ENCODE measurements at places on chromosomes 7 and 10.

- DNase-seq, result no peak
Measured at GRCh38 chr7:17523813-17524739, 225.6 kb downstream of the AHR start.

GRCh38 chr10:123139521-123140163, 3.9 kb downstream of the HMX3 start:
- no peak for DNase-seq

DNA sequence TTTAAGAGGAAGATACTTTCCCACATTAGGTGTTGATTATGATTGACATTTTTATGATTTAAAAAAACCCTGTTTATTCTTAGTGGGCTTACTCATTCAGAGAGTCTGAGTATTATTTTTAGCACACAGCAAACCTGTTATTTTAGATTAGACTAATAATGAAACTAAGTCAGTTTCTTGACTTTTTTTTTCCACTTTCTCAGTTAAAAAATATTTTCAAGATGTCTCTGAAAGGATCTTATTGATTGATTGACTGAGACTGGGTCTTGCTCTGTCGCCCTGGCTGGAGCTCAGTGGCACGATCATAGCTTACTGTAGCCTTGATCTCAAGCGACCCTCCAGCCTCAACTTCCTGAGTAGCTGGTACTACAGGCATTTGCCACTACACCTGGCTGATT, 20.4 kb upstream of the INPP5F start:
- DNase-seq, result no peak

DNA sequence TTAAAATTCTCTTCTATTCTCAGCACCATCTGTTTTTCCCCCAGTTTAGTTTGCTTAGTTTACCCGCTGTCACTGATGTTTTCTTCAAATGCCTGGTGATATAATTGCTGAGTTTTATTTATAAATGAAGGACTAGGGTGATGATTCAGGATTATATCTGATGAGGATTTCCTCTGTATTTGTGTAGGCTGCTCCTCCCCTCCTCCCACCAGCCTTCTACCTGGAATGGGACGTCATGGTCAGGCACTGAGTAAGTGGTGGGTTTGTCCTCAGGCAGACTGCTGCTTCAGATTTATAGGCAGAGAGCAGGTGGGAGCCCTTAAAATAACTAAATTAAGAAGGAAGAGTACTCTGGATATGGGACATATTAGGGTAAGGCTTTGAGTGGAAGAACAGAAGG, 35.8 kb downstream of the PALS2 start:
- peak; percentile 11 for DNase-seq

- peak; percentile 46 for DNase-seq
Measured at GRCh38 chr10:7407368-7408290, 3.2 kb downstream of the SFMBT2 start.

DNA sequence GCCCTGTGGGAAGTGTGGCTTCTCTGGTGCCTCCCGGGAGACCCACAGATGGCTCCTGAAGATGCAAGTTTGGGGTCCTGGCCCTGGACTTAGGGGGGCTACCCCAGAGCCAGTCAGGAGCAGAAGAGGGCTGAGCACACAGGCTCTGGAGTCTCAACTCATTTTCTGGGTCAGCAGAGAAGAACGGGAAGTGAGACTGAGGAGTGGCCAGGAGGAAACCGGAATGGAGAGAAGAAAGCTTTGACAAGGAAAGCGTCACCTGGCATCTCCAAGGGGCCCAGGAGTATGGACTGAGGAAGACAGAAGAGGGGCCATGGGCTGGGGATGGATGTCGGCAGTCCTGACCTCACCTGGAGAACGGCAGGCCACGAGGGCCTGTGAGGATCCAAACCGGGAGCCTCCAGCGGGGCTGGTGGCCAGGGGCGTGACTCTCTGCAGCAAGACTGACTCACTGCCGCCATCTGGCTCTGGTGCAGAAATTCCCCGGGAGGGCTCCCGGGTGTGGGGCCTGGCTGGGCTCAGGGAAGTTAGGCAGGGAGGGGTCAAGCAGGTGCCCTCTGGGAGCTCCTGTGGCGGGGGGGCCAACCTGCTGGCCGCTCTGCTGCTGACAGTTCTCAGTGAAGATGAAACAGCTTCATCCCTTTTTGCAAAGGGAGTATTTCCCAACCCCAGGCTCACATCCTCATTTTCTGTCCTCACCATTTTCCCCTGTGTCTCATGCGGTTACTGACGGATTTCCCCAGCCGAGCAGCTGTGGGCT, 23.6 kb downstream of the DAGLB start:
- no peak for DNase-seq

GRCh38 chr10:107826171-107826570, 661.7 kb upstream of the SORCS1 start:
- no peak for DNase-seq

- DNase-seq, result no peak
Measured at GRCh38 chr7:67875558-67875957, 878.9 kb downstream of the TYW1 start.

DNA sequence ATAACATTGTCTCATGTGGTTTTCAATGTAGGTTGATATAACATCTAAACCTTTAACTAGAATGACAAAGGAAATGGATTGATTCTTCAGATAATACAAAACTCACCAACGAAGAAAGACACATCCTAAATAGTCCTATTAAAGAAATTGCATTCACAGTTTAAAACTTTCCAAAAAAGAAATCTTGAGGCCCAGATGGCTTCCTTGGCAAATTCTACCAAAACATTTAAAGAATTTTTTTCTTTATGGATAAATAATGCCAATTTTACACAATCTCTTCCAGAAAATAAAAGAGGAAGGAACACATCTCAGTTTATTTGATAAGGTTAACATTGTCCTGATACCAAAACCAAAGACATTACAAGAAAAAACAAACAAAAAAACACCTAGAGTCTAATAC, 349.5 kb downstream of the CALN1 start:
- DNase-seq, result no peak

DNA sequence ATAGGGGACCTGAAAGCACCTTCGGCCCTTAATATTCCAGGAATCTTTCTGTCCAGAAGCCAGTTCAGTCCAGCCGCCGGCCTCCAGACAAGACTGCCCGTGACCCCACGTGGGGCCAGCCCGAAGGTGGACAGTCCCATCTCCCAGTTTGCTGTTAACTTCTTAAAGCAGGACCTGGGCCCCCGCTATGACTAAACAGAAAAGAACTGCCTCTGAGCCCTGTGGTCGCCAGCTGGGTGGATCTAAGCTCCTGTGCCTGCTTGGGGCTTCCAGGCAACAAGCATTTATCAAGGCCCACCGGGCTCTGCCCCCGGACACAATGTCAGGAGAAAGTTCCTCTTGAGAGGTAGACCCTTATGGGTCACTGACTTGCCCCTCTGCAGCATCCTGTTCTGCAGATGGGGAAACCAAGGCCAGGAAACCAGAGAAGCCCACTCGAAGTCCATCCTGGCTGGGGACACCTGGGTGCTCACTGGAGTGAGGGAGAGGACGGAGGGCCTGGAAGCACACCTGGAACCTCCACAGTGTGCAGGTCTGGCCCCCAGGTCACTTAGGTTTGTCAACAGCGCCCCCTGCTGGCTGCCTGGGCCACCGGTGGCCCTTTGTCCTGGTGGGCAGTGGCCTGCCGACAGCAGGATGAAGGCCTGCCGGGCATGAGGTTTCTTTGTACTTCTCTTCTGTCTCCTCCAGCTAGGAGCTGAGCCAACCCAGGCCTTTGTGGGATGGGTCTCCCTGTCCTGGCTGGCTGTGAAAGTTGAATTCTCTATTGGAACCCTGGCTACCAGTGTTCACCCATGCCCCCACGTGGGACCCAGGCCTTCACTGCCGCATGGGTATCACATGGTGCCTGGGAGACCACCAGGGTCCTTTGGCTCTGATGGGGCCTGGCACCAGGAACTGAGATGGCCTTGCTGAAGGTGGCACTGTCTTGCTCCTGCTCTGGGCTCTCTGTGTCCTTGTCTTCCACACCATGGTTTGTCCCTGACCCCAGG, 128.0 kb downstream of the ZMIZ1 start:
- DNase-seq, result peak; percentile 47

DNA sequence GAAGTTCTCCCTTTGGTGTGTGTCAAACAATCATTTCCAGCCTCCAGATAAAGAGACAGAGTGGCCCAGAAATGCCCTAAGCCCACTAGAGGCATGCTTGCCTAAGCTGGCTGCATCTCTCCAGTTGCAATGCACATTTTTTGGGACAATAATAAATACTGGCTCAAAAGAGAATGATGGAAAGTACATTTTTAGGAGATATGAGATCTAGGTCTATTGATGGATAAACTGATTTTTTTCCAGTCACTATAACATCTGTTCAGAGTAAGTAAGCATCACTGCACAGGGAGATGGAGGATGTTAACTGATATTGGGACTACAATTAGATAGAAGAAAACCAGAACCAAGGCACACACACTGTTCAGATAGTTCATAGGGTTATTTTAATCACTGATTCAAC, 553.0 kb downstream of the GRM8 start:
- no peak for DNase-seq

DNA sequence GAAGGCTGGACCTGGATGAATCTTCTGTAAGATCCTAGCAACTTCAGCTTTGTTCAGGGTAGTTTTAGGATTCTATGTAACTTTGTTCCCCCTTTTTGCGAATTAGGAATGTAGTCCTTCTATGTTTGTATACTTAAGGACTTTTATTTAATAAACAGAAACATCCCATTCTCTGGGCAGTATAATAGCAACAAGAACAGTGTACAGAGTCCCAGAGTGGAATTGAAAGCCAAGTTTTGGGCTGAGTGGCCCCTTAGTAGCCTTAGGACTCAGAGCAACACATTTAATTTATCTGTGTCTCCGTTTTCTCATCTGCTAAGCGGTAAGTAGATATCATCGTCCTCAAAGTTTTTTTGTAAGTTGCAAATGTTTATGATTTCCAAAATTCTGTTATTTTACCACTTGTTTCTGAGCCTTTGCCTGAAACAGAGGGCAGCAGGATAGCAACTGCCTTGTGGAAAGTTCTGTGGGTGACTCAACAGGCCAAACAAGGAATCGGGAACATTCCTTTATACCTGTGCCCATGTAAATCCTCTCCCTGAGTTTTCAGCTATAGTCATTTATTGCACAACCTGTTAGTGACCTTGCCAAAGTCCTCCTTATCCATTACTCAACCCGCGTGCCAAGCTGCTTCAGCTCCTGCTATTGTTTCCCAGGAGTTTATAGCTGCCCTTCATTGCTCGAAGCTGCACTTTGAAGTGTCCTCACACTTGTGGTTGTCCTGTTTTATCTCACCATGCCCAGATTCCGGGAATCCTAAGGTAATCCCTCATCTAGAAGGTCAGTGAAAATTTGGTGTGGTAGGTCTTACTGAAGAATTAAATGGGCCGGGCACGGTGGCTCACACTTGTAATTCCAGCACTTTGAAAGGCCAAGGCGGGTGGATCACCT, 199.1 kb upstream of the AHR start:
- DNase-seq, result no peak

DNA sequence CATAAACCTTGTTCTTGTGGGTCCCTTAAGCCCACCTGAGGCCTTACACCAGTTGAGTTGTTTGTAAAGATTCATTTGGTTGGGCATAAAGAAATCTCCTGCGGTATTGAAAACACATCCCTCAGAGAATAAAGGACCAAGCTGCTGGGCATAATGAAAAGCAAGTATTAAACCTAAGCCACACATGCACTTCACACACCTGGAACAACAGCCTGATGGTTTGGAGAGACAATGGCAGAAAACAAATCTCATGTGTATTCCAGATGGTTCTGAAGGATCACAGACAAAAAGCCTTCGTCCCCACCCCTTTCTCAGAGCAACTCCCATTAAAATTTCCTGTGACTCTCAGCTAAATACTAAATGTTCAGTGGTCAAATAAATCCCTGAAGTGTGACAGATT, 44.2 kb downstream of the FEZF1 start:
- DNase-seq, result no peak
